ENCODE measurements at places on chromosomes 7 and 10. TPM values are rescaled to one million over a fixed set of nuclear protein-coding genes. Genes with fewer than 3 reads are reported as not detected.
A peak's percentile ranks its signal among the peaks of the same experiment; 100 is the strongest.

DNA sequence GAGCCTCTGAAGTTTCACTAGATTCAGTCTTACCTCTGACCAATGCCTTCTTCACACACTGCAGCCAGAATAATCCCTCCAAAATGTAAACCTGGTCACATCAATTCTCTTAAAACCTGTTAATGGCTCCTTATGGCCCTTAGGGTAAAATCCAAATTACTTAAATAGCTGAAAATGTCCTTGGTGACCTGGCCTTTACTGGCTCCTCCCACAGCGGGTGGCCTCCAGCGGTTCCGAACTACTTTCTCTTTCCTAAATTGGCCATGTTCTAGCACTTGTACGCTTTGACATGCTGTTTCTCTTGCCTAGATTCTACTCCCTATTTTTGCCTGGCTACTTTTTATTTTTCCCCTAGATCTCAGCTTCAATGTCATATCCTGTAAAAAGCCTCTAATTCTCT lies 36.1 kb downstream of the AGK start:
- DNase-seq, result no peak

- DNase-seq, result no peak
Observed at GRCh38 chr10:124688386-124688785, 55.8 kb downstream of the FAM53B start.

DNA sequence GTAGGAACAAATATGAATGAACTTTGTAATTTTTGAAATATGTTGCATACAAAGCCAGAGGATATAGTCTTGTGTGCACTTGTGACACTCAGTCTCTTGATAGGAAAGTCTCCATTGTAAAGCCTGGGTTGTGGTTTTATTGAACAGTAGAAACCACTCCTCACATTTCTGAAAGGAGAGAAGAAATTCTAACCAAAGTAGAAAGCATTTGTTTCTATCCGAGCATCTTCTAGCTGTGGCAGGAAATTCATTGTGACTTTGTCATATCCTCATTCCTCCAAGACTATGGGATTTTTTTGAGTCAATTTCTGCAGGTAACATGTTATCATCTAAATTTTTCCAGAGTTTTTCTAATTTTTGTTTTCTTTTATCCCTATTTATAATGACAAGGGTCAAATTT lies 55.5 kb upstream of the NCF1 start:
- no peak for DNase-seq

DNA sequence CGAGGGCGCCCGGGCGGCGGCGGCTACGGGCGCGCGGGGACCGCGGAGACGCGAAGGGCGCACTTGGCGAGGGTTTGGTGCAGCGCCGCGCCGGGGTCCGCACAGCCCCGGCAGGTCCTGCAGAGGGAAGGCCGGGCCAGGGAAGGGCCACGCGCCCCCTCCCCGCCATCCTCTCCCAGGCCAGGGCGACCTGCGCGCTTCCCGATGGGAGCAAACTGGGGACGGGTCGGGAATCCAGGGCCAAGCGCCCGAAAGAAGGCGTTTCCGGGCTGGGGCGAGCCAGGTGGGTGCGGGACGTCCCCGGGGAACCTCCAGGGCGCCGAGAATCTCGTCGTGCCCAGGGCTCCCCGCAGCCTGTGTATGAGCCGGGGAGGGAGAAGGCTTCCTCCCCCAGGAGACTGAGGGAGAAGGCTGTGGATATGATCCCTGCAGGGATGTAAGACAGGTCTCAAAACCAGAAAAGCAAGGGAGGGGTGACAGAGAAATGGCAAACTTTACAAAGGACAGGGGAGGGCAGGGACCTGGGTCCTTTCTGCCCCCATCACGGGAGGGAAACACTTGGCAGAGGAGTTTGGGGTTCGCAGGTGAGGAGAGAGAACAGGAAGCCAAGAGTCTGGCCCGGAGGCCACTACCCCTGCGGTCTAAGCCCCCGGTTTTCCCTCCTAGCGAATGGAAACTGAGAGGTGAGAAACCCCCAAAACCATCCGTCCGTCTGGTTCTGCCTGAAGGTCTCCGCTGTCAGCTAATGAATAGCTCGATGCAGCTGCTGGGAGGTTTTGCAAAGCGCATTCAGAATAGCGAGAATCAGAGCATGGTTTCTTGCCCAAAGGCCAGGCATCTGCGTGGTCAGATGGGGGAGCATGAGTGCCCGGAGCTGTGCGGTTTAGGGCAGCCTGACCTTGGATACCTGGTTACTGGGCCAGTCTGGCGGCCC lies 674 bp downstream of the AMZ1 start:
- peak; percentile 85 for DNase-seq

DNA sequence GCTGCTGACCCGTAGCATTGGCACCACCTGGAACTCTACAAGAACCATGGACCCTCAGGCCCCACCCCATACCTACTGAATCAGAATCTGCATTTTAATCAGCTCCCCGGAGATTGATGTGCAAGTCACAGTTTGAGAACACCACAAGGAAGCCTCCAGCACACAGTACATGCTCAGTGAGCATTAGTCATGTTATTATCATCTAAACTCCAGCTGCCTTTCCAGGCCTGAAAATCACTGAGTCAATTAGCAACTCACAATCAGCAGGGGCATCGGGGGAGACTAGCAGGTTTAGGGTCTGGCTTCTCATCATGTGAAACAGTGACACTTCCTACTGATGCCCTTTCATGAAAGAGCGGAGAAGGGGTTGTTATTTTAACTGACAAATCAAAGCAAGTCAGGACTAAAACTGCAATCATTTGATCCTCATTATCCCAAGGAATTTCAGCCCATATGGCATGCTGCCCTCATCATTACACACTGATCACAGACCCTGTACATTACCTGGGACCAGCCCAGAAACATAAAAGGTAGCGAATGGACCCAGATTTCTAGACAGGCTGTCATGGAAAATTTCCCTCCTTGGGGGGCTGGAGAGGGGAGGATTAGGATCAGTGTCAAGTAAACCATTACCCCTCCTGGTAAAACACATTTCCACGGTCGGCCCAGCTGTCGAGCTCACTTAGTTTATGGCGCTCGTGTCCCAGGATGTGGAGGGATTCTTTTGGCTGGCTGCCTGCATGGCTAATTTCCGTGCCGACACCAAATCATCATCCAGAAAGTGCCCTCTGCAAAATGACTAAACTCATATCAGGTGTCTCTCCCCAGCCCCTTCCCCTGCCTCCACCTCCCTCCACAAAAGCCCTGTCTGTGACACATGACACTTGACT lies 122.8 kb downstream of the PRLHR start:
- no peak for DNase-seq

GRCh38 chr10:11178606-11179515 lies 161.2 kb downstream of the CELF2 start:
- no peak for DNase-seq

DNA sequence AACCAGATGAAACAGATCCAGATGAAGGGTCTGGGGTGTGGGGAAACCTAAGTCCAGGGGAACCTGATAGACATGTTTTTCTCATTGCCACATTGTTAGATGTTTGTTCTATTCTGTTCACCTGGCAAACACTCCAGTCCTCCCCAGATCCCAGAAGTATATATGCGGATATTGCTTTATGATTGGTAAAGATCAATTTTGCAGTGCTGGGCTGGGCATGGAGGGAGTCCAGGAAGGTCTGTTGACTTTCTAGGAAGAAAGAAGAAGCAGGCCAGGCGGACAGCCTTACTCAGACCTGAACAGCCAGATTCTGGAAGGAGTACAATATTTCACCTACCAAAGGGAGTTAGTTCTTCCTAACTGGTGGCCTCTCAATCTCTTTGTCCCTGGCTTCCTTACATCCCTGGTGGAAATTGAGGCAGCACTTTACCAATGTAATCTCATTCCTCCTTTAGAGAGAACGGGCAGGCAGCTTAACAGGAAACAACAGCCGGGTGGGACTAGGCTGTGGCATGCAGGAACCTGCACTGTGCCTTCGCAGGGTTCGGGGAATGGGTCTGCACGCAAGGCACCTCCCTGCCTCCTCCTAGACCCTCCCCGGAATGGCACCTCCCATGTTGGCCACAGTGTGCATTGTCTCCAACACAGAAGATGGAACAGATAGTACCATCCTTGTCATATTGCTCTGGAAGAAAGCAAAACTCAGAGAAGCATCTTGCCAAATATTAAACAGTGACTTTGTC lies 930 bp downstream of the GIMAP6 start:
- no peak for DNase-seq

SUN3 gene
- total RNA-seq, result not detected

DNA sequence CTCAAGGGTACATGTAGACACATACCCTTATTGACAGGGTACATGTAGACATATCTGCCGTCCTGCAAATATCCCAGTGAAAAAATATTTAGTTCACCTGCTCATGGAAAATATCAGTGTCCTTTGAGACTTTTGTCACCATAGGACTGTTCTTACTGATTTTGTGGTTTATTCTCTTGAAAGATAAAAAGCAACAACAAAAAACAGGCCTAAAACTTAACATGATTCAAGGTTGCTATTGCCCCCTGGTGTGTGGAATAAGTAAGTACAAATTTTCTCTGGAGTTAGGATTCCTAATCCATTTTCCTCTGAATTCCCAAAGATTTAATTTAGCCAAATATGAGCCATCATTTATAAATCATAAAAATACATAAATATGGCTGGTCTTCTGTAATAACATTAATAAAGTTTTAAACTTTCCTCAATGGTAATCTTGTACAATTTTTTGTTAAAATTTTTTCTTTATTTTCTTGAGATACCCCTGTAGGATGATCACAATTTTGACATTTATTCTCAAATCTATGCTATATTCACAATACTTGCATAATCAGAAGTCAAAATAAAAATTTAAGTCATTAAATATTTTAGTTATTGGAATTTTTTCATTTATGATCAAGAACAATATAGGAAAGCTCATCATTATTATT lies 741.4 kb upstream of the POT1 start:
- DNase-seq, result peak; percentile 3

DNA sequence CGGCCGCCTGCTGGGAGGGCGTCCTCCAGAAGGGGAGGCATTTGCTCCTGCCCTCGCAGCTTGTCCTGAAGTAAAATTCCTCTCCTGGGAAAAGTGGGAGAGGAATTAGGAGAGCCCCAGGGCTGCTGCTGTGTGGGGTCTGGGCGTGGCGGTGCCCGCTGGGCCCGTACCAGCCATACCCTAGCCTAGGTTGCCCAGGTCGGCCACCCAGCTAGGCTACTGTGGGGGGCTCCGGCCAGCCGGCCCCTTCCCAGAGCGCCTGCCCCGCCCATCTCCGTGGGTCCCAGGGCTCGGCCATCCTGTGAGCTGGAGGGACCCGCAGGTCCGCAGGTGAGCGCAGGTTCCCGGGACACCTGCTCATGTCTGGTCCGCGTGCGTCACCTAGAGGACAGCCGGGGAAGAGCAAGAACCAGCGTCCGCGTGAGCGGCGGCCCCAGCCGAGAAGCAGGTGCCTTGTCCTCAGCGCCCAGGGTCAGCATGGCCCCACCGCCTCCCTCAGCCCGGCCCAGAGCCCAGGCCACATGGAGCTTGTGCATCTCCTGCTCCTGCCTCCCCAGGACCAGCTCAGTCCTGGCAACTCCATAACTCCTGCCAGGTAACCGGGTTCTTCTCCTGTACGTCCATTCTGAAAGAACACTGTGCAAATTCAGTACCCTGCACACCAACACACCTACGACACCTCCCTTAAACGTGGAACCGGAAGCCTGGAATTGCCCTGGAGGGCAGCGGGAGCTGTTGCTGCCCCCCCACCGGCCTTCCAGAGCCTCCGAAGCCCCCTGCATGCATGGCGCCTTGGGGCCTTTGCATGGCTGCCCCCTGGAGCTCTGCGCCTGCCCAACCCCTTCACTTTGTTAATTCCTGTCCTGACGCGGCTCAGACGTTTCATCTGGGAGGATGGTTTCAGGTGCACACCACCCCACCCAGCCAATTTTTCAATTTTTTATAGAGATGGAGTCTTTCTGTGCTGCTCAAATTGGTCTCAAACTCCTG lies 22.8 kb upstream of the FOXL3 start:
- DNase-seq, result peak; percentile 96

DNA sequence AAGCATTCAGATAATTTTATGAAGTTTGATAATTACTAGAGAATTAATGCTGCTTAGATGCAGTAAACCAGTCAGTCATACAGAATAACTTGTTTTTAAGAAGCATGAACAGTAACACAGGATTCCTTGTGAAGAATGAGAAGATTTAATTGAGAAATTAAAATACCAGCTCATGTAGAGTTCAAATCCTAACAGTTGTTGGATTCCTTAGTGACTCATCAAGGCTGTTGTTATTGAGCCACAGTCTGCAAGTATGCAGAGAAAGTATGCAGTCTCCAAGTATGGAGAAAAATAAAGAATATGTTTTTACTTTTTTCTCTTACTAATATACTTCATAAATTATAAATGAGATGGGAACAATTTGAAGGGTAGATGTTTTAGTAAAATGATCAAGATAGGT lies 30.2 kb upstream of the CYP26C1 start:
- DNase-seq, result no peak

- peak; percentile 72 for DNase-seq
Observed at GRCh38 chr10:86100581-86101061, 266.0 kb downstream of the GRID1 start.

DNA sequence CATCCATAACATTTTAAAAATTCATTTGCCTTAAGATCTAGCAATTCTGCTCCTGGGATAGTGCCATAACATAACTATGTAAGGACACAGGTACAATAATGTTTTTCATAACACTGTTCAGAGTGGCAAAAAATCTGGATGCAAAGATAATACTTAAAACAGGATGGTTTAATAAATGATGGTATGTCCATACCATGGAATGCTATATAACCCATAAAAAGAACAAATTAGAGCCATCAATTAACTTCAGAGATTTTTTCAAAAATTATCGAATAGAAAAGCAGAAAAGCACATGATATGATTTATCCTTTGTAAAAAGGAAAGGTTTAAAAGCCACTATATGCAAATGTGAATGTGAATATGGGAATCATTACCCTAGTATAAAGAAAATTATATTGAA lies 193.4 kb upstream of the LRRN3 start:
- DNase-seq, result no peak

- DNase-seq, result no peak
Observed at GRCh38 chr7:110835849-110836248, 255.1 kb upstream of the LRRN3 start.

SH2B2 gene
- total RNA-seq, result 6.2 TPM

DNA sequence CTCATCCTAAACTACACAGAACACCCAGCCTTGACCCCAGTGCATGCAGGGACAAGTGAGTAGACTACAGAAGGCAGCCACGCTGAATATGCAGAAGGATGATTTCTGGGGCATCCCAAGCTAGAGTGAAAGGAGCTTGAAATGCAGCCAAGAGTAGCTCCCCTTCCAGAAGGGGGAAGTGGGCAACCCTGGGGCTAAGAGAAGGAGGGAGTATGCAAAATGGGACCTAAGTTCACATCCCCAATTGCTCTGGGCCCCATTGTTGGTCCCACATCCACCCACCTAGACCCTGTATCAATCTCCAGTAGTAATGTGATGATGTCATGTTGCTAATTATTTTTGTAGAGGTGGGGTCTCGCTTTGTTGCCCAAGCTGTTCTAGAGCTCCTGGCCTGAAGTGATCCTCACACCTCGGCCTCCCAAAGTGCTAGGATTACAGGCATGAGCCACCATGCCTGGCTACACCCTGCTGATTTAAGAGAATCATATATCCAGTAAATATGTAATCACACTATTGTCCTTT lies 5.6 kb upstream of the PSTK start:
- DNase-seq, result no peak

GRCh38 chr7:136868496-136869000 lies at the start of gene CHRM2:
CHRM2 (plus strand) TSS chr7:136868652; CDS start chr7:137014866, 146,214 bp downstream.
- peak; percentile 34 for DNase-seq

Measured in H7 (cell line).